Activated CD8-positive, alpha-beta memory T cell treated with anti-CD3 and anti-CD28 coated beads for 48 hours (primary cell): ENCODE measurements at places on chromosomes 16 and 17.

DNA sequence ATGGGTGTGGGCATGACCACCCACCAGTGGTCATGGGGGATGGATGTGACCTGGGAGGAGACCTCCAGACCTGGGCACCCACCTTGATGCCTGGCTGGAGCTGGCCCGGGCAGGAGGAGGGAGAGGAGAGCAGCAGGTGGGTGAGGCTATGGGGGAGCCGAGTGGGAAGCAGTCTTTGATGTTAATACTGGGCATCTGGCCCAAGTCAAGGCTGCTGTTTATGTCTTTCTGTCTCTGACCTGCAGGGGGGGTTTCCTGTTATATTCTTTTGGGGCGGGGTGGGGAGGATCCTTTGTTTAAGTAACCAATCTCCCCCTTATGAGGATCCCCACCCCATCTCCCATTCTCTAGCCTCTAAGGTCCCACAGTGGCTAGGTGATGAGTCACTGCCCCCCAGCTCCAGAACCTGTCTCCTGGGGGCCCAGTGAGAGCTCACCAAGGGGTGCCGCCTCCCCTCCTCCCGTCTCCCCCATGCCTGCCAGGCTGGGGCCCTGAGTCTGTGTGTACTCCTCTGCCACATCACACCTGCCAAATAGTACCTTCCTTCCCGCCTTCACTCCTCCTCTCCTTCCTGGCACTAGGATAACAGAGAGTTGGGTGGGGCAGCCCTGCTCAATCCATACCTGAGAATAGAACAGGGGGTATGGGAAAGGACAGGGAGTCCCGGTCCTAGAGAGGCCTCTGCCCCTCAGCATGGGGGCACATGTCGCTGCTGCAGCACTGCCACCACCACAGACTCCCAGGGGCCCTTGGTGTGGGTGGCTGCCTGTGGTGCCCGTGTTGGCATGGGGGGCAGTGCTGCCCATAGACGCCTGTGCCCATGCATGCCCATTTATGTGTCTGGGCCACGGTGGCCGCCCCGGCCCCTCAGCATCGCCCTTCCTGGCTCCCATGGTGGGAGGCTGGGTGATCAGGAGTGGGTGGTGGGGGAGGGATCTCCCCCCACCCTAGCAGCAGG lies 7.3 kb downstream of the THRA start:
- DNase-seq, result no peak

GRCh38 chr17:80430446-80431245 lies 15.7 kb downstream of the ENDOV start:
- no peak for DNase-seq

- DNase-seq, result no peak
Observed at GRCh38 chr17:2776589-2777241, 19.5 kb upstream of the RAP1GAP2 start.

DNA sequence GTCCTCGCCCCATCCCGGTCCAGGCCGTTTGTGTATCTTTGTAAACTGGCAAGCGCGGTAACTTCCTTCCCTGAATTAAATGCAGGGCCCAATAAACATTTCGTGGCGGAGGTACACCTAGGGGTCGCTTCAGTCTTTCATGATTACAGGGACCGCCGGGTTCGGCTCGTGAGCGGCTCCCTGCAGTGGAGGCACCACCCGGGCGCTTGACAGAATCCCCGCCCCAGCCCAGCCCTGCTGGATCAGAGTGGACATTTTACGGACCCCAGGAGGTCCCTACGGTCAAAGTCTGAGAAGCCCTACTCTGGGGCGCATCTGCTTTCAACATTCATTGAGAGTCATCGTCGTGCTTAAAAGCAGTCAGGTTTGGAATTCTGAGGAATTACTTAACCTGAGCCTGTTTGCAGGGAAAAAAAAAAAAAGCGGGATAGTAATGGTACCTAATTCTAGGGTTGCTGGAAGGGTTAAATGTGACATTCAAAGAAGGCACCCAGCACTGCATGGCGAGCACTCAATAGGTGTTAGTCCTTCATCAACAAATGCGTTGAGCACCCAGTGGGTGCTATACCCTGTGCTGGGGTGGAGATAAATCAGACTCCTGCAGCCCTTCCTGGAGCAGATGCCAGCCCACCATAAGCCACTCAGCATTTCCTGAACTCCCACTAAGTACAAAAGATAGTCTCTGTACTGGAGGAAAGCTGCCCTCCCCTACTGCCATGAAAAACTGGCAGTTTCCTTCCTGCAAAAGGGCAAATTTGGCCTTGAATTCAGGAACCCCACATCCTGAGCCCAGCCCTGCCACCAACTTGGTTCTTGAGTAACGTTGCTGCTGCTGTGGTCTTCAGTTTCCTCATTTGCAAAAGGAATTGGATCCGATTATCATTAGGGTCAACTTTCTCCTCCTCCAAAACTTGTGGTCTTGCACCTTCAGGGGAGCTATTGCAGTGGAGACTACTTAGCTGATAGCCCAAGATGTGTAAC lies 658 bp upstream of the DUSP3 start:
- DNase-seq, result no peak

DNA sequence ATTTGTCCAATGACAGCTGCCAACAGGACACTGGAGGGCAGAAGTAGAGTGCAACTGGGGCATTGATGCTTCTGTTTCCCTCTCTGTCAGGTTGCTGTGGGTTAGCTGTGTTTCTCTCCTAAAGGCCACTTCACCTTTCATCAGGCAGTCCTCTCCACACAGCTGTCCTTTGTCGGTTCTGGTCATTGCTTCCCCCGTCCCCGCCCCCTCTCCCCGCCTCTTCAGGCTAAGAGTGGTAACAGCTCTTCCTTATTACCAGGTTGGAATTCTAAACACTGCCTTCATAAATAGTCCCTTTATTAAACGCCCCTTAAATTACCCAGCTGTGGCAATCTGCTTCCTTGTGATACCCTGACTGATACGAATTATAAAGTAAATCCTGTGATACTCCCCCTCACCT lies 31.8 kb upstream of the NSRP1 start:
- DNase-seq, result no peak
